Erythroblast (primary cell): ENCODE measurements at places on chromosomes 6 and 20.

- DNase-seq = no peak
Observed at GRCh38 chr6:21091411-21091810, 502.1 kb upstream of the SOX4 start.

DNA sequence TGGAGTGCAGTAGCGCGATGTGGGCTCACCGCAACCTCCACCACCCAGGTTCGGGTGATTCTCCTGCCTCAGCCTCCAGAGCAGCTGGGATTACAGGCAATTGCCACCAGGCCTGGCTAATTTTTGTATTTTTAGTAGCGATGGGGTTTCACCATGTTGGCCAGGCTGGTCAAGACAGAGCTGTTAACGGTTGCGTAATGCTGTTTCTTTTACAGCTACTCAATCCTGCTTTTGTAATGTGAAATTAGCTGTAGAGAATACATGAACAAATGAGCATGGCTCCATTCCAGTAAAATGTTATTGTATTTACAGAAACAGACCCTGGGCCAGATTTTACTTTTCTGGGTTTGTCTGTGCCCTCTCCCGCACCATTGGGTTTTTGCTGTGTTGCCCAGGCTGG, 1.9 kb downstream of the PNLDC1 start:
- no peak for DNase-seq

- DNase-seq = no peak
Observed at GRCh38 chr6:105336986-105337385, 65.9 kb downstream of the PREP start.

DNA sequence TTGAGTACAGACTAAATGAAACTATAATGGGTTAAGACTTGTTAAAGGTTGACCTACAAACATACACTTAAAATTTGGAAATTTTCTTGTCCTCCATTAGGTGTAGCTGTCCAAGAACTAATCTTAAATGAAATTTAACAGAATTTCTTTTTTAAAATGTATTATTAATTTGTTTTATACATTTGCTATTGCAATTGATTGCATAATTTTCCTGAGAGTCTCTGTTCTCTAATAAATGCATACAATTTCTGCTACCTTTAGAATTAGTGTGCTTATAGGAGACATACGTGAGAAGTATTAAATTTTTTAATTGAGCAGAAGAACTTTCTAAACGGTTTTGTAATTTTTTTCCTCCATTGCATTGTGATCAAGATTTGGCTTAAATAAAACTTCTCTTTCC, 1.5 kb downstream of the FAM135A start:
- DNase-seq = no peak

GRCh38 chr6:131277591-131277990, 142.3 kb downstream of the AKAP7 start:
- no peak for DNase-seq

DNA sequence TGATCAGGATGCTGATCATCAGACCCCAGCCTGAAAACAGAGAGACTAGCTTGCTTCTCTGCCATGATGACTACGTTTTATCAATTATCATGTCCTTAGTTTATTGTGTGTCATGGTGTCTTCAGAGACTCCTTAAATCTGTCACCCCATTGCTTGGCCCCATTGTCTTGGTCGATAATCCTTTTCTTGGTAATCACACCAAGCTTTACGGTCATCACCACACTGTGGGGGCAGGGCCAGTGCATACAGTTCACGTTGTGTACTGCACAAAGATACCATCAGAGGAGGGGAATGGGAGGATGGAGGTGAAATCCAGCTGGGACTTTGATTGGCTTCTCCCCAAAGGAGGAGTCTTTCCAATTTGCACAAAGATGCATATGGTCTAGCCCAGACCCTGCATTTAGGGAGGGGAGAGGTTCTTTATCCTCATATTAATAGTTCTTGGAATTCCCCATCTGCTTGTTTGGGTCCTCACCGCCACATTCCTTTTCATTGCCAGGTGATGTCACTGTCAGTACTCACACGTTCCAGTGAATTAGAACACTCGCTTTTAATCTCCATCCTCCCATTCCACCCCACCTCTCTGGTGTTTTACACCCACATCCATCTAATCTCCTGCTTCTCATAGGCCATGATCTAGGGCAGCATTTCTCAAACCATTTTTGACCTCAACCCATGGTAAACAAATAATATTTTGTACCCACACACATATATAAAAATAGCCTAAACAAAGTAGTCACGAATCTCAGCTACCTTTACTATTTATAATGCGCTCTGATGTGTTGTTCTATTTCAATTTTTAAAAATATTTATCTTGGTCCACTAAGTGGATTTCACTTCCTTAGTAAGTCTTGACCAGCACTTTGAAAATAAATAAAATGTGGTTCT, 5.7 kb downstream of the ETV7 start:
- DNase-seq = no peak

DNA sequence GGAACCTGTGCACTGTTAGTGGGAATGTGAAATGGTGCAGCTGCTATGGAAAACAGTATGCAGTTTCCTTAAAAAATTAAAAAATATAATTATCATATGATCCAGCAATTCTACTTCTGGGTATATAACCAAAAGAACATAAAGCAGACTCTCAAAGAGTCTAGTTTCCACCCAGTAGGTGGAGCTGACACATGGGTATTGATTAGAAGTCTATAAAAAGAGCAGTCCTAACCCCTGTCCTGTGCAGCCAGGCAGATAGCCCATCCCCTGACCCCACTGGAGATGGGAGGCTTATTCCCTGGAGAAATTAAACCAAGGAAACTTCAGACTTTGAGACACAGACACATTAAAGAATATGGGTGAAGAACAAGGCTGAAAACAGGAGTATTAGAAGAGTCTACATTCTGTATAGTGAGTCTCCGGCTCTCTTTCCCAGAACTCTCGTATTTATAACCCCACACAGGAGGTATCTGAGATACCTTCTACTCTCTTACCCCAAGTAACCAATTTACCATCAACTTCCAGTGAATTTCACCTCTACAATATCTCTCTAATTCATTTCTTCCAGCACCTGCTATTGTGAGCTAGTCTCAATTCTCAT, 92.3 kb downstream of the SEL1L2 start:
- DNase-seq = no peak

DNA sequence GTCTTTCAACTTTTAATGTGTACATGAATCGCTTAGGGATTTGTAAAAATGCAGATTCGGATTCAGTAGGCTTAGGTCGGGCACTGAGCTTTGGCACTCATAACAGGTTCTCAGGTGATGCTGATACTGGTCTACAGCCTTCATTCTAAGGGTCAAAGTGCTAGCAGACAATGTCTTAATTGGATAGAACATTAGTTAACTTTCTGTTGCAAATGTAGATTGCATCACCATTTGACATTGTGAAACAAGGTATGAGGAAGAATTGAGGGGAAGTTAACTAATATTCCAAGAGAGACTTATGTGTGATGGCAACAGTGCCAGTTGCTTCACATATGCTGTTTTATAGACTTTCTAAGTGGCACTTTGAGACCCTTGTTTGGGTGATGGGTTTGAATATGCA, 86.9 kb downstream of the MLIP start:
- DNase-seq = no peak

GRCh38 chr6:125806813-125807212, 16.1 kb downstream of the NCOA7 start:
- DNase-seq = no peak

GRCh38 chr6:52514514-52514913, 62.3 kb downstream of the TRAM2 start:
- DNase-seq = no peak

DNA sequence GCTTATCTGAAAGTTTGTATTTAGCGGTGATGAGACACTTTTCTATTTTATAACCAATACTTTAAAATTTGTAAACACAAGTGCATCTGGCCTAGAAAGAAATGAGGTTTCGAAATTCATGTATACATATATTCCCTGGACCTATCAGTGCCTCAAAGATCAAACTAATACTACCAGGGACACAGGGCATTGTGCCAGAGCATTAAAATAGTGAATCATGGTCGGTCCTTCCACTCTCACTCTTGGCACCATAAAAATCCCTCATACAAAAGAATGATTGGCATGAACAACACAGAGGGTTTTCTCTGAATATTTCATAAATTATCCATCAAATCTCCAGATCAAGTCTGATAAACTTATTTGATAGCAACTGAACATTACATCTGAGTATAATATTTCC, 62.0 kb downstream of the MMUT start:
- DNase-seq = no peak

DNA sequence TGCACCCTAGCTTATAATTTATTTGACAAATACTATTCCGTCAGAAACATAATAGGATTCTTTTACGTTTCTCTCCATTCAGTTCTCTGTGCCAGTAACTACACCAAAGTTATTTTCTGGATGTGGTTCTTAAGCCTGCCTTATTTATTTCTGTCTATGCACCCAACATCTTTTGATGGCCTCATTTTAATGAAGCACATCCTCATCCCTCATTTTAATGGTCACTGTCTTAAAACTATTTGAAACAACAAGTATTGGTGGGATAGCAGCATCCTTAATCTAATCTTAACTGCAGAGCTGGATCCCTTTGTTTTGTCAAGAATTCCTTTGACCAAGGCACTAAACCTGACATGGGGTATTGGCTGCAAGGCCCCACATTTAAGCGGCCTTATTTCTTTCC, 11.0 kb downstream of the FAM135A start:
- no peak for DNase-seq

DNA sequence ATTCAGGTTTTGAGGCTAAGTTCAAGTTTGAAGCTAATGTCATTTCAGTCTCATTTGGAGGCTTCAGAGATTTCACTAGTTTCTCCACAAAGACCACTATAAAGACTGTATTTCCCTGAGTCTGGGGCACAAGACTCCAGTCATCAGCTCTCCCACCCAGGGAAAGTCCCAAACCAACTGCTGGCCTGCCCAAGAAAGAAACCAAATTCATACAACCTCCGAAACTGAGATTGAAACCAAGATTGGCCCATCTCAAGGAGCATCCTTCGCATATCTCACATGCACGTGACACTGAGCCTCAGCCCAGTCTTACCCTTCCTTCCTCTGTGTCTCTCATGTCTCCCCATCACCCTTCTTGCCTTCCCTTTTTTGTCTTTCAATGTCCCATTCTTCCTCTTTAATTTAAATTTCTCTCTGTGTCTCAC, 3.5 kb upstream of the LTA start:
- DNase-seq = no peak

- no peak for DNase-seq
Observed at GRCh38 chr6:131488780-131489179, 84.2 kb upstream of the ARG1 start.
